ENCODE measurements at places on chromosomes 4 and X. TPM values are rescaled to one million over a fixed set of nuclear protein-coding genes. Genes with fewer than 3 reads are reported as not detected.

The RTL3 gene
- 0.29 TPM for total RNA-seq

GRCh38 chrX:119477812-119478232 is 9.6 kb downstream of the SLC25A5 start:
- peak; percentile 82 for DNase-seq

DNA sequence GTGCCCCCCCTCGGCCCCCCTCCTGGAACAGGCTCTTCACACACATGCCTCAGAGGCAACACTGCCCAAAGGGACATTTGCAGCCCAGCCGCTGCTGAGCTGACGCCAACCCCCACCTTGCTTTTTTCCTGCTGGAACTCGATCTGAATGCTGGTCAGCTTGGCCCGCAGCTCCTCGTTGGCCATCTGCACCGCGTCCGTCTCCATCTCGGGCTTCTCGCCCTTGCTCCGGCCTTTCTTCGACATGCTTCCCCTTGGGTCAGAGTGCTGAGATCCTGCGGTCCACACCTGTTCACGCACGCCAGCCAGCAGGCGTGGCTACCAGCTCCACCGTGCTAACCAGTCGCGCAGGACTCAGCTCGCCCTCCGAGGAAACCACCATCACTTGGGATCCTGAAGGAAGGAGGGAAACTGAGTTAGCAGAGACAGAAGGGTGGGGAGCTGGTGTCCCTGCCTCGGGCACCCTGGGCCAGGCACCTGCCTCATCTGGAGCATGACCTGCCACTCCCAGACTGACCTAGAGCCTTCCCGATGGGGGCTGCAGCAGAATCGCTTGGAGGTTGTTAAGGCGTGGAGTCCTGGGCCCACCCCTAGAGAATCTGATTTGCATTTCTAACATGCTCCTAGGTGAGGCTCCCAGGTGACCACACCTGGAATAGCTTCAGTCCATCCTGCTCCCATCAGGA is 87.6 kb downstream of the JAKMIP1 start:
- no peak for DNase-seq

The DKK2 gene
- total RNA-seq = 0.63 TPM

DNA sequence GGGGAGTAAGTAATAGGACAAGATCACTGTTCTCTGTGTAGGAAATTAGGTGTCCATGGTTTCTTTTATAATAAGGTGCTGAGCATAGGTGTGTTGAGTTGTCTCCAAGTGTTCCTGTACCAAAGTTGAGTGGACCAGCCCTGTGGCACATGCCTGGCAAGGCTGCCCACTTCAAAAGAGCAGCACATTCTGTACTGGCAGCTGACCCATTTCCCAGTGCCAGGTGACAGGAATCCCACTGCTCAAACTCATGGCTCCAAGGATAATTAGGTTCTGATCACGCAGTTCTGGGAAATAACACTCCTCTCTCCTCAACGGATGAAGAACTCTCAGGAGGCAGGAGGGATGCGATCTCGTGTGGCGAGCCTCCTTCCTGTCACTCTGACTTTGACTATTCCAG is 12.8 kb upstream of the LGI2 start:
- DNase-seq = no peak

- DNase-seq = no peak
Observed at GRCh38 chr4:189200353-189200752, 740.3 kb upstream of the FRG1 start.

DNA sequence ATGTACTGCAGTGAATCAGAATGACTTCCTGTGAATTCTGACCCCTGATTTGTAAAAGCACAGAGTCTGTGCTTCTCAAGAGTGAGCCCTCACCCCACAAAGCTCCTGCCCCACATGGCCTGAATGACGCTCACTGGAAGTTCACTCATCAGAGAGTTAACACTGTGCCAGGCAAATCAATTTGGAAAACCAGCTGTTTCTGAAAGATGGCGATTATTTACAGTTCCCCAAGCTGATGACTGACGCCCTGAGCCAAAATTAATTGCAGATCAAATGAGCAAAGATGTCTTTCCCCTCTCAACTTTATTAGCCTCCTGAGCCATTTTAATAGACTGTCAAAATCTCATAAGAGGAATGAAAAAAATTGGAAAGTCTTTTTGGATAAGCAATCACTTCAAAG is 118.0 kb downstream of the SLC2A9 start:
- no peak for DNase-seq

GRCh38 chrX:38500866-38501265 is 60.5 kb upstream of the TSPAN7 start:
- peak; percentile 82 for DNase-seq

GRCh38 chr4:10623241-10623640 is 61.3 kb downstream of the CLNK start:
- peak; percentile 67 for DNase-seq

DNA sequence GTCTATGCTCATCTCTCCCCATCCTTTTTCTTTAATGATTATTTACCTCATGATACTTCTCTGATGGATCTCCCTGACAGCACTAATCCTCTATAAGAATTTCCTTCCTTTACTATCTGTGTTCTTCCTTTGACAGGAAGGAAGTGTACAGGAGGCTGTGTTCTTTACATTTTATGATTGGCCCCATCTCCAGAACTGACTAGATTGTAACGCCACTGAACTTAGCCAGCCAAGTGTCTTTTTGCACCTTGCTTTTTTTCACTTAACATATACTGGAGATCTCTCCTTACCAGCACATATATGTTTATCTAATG is 3.9 kb upstream of the WWC2 start:
- no peak for DNase-seq

- no peak for DNase-seq
Observed at GRCh38 chr4:18627447-18628005, 606.0 kb upstream of the LCORL start.

GRCh38 chr4:101198682-101199339 is 148.5 kb downstream of the PPP3CA start:
- no peak for DNase-seq

DNA sequence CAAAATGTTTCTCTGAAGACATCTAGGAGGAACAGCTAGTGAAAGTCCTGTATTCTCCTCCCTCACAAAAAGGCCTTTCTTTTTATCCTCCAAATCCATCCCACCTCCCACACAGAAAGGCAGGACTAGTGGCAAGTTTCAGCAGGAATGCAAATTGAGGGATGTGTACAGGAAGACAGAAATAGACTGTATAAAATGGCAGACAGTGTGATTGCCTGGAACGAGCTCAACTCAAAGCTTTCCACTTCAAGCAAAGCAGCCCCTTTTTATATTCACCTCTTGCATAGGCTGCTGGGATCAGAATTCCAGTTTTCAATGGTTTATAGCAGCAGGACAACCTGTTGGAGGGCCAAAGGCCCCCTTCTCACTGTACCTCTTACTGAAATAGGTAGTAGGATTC is 57.5 kb downstream of the DCX start:
- no peak for DNase-seq

The HSFX3 gene
- total RNA-seq = not detected

DNA sequence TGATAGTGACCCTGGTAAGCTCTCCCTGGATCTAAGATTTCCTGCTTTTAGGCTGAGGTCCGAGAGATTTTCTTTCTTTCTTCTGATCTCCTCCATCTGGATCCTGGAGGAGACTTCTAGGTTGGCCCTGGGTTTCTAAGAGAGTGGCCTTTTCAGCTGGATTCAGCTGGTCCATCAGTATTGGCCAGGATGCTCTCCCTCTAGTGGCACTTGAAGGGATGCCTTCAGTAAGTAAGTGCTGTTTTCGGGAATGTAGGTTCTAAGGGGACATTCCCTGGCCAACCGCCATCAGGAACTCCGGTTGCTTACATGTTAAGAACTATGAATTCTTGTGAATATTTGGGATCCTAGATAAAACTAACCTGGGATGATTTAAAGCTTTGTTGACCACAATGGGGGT is 56.9 kb downstream of the SERTM2 start:
- no peak for DNase-seq

GRCh38 chrX:24732766-24733500 is 39.2 kb downstream of the POLA1 start:
- DNase-seq = no peak

The MAGEB17 gene
- 0.13 TPM for total RNA-seq

The SCML1 gene
- 11.0 TPM for total RNA-seq

DNA sequence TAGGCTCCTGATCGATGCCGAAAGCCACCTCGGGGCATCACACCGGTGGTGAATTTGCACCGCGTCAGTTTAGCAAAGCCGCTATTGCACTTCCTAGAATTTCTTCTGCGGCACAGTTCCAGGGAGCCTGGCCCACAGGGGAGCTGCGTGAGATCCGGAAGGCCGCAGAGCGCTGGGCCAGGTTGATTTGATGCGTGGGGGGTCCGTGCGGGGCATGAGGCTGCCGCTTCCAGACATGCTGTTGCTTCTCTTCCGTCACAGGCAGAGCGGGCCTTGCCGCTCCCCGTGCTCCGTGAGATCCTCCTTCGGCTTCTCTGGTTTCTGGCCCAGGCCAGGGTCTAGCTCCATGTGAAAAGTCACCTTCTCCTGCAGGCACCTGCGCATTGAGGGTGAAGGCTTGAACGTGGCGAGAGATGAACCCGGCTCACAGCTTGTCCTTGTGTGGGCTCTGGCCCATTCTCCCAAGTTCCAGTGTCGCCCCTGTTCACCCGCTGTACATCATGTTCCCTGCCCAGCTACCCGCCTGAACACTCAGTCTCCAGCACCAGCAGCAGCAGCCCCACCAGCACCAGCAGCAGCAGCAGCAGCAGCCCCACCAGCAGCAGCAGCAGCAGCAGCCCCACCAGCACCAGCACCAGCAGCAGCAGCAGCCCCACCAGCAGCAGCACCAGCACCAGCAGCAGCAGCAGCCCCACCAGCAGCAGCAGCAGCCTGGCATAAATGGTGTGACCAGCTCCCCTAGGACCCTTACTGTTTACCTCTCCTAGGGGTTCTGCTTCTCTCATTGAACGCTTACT is 131.2 kb downstream of the TRIML1 start:
- DNase-seq = no peak

- DNase-seq = peak; percentile 72
Observed at GRCh38 chr4:87819281-87819919, 13.4 kb upstream of the MEPE start.

DNA sequence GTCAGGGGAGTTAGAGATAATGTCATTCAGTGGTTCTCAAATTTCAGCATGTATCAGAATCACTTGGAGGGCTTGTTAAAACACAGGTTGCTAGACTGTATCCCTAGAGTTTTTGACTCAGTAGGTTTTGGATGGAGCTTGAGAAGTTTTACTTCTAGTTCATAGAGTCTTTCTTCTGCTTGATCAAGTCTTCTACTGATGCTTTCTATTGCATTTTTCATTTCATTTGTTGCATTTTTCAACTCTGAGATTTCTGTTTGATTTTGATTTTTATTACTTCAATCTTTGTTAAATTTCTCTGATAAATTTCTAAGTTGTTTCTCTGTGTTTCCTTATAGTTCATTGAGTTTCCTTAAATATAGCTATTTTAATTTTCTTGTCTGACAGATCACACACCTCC is 361.4 kb downstream of the RAPGEF2 start:
- no peak for DNase-seq

GRCh38 chr4:156312261-156312847 is 358.7 kb upstream of the CTSO start:
- DNase-seq = peak; percentile 66

The DAPP1 gene
- total RNA-seq = not detected

Measured in LHCN-M2 (cell line).